Ovary (tissue), 10 donors: ENCODE measurements at places on chromosomes 3 and 15. TPM values are rescaled to one million over a fixed set of nuclear protein-coding genes. Genes with fewer than 3 reads are reported as not detected.

DNA sequence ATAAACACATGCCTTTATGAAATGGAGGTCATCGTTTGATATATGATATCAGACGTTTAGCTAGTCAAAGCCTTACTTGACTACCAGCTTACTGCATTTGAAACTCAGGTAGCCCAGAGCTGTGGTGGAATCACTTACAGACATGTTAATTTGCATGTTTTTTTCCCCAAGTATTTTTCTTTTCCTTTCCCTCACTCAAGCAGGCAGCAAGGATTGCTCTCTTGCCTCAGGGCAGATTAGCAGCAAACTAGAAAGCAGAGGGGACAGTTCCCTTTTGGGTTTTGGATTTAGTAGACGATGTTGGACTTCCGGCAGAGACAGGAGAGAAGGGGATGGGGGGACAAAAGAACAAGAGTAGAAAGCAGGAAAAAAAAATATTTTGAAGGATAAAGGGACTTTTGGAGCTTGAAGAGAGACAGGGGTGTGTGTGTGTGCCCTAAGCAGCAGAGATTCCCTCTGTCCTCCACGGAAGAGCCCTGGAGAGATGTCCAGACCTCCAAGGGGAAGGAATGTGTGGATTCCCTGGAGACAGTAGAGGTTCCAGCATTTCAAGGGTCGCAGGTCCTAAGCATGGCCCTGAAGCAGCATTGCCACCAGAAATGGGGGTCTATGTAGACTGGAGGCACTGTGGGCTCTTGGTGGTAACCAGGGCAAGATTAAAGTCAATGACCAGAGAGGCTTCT, 86.8 kb upstream of the CADPS start:
- H3K27me3 ChIP-seq: no peaks in the 10 kb centered on the region
- no peak overlapping the region for H3K27ac ChIP-seq
- DNase-seq: no peak
- H3K36me3 ChIP-seq: no peaks in the 10 kb centered on the region
- no peak overlapping the region for H3K4me3 ChIP-seq

DNA sequence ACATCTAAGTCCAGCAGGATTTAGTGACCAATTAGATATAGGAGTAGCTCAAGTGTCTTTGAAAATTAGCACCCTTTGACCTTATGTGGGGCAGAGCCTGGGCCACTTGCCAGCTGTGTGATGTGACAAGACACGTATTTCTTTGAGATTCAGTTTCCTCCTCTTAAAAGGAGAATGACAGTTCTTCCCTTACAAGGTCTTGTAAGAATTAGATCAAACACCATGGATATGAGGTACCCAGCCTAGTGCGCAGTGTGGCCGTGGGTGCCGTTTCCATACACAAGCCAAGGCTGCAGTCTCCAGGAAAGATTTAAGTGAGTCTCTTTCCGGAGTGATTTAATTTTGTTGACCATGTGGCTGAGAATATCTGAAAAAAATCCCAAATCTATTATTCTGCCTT, 46.3 kb downstream of the ARHGAP31 start:
- H3K4me1 ChIP-seq: peaks cover 5% of the 10 kb centered on the region
- no peak for DNase-seq
- no peak overlapping the region for H3K4me3 ChIP-seq

DNA sequence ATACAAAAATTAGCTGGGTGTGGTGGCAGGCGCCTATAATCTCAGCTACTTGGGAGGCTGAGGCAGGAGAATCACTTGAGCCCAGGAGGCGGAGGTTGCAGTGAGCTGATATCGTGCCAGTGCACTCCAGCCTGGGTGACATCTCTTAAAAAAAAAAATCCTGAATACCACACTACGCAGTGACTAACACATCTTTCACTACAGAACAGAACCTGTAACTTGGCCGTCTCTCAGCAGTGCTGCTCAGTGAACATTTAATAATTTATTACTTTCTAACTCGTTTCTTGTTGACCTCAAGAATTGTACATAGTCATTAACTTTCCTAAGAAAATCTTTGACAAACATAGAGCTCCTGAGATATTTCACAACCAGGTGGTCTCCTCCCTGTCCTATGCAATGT, 3.8 kb downstream of the GREM1 start:
- H3K4me1 ChIP-seq: peaks cover 5% of the 10 kb centered on the region
- H3K36me3 ChIP-seq: no peaks in the 10 kb centered on the region
- H3K4me3 ChIP-seq: no peak overlapping the region

GRCh38 chr3:157919319-157919887, 186.8 kb downstream of the SHOX2 start:
- no peaks in the 10 kb centered on the region for H3K36me3 ChIP-seq
- no peak overlapping the region for H3K4me3 ChIP-seq
- H3K27ac ChIP-seq: no peak overlapping the region
- H3K4me1 ChIP-seq: no peaks in the 10 kb centered on the region
- no peaks in the 10 kb centered on the region for H3K27me3 ChIP-seq

GRCh38 chr15:81337713-81338157, 13.8 kb upstream of the STARD5 start:
- no peak overlapping the region for H3K4me3 ChIP-seq
- no peaks in the 10 kb centered on the region for H3K36me3 ChIP-seq
- DNase-seq: no peak

DNA sequence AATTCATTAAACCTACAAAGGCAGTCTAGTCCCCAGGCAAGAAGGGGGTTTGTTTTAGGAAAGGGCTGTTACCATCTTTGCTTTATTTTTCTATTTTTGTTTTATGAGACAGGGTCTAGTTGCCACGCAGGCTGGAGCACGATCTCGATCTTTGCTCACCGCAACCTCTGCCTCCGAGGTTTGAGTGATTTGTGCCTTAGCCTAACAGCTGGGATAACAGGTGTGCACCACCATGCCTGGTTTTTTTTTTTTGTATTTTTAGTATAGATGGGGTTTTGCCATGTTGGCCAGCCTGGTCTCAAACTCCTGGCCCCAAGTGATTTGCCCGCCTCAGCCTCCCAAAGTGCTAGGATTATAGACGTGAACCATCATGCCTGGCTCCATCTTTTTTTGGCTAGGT, 4.9 kb downstream of the HIGD1A start:
- no peaks in the 10 kb centered on the region for H3K4me1 ChIP-seq
- H3K27me3 ChIP-seq: no peaks in the 10 kb centered on the region
- no peak for DNase-seq
- H3K36me3 ChIP-seq: no peaks in the 10 kb centered on the region

- H3K4me3 ChIP-seq: no peak overlapping the region
- DNase-seq: no peak
- H3K27ac ChIP-seq: no peak overlapping the region
- H3K36me3 ChIP-seq: no peaks in the 10 kb centered on the region
- H3K4me1 ChIP-seq: no peaks in the 10 kb centered on the region
Measured at GRCh38 chr3:110027446-110028080, 690.2 kb upstream of the DPPA4 start.

The CHL1 gene
- 28.2 TPM for polyA plus RNA-seq

The HOMER2 gene
- polyA plus RNA-seq: 3.5 TPM

The LRRC2 gene
- polyA plus RNA-seq: 6.9 TPM
